ENCODE measurements at places on chromosomes 6 and 20.

GRCh38 chr6:11595903-11596302 lies 58.4 kb downstream of the TMEM170B start:
- DNase-seq: no peak

DNA sequence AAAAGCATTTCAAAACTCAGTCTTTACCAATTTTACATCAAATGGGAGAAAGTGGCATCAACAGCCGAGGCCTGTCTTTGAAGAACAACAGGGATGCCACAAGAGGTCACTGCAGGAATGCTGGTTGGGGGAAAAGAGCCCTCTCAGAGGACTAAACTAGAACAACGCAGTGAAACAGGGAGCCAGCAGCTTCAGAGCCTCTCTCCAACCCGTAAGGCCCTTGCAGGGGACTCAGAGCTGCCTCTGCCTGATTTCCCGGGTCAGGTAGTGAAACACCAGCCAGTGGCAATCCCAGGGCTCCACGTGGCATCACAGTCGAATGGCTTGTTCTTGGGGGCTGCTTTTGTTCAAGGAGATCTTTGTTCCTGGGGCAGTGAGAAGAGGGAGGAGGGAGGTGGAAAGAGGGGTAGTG lies 55.0 kb upstream of the KCNK16 start:
- DNase-seq: no peak

DNA sequence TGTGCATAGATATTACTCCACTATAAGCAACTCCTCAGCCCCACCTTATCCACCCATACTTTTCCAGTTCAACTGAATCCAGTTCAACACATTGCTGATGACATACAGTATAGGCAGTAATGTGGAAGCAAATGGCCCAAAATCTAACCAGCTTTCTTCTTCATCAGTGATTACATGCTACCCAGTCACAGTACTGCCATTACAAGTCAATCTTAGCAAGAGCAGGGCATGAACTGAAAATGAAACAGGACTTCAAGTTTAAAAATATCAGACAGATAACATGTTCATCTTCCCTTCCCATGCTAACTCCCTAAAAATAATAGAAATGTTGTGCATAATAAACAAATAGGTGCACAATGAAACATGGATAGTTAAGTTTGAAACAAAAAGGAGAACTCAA lies 19.2 kb downstream of the RRAGD start:
- DNase-seq: no peak

- no peak for DNase-seq
These were observed 172.9 kb downstream of the ADGRG6 start for GRCh38 chr6:142474531-142475289.

DNA sequence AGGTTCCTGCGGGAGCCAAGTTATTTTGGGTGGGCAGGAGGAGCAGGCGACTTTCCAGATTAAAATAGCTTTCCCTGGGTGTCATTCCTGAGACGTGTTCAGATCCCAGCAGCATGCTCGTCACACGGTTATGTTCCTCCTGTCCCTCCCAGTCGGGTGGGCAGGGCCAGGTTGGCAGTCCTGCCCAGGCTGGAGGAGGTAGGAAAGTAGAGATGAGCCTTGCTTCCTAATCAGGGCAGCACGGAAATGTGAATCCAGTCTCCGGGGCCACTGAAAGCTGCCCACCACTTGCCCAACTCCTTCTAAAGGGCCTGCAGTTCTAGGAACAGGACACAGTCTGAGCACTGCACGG lies 137.0 kb downstream of the MRPL14 start:
- no peak for DNase-seq

GRCh38 chr6:20722455-20722854 lies 188.2 kb downstream of the CDKAL1 start:
- DNase-seq: no peak

GRCh38 chr6:6080975-6081374 lies 74.2 kb upstream of the NRN1 start:
- no peak for DNase-seq

DNA sequence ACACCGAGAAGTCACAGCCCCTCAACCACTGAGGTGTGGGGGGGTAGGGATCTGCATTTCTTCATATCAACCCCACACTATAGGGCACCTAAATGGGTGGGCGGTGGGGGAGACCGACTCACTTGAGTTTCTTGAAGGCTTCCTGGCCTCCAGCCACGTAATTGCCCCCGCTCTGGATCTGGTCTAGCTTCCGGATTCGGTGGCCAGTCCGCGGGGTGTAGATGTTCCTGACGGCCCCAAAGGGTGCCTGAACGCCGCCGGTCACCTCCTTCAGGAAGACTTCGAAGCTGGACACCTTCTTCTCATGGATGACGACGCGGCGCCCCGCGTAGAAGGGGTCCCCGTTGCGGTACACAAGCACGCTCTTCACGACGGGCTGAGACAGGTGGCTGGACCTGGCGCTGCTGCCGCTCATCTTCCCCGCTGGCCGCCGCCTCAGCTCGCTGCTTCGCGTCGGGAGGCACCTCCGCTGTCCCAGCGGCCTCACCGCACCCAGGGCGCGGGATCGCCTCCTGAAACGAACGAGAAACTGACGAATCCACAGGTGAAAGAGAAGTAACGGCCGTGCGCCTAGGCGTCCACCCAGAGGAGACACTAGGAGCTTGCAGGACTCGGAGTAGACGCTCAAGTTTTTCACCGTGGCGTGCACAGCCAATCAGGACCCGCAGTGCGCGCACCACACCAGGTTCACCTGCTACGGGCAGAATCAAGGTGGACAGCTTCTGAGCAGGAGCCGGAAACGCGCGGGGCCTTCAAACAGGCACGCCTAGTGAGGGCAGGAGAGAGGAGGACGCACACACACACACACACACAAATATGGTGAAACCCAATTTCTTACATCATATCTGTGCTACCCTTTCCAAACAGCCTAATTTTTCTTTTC lies at the start of gene DCDC2:
Gene DCDC2 (minus strand): TSS at position 724 of the 883 bp plus-strand sequence. CDS start 309 bp downstream, at position 415.
- no peak for DNase-seq

Measured in stimulated activated CD8-positive, alpha-beta memory T cell treated with anti-CD3 and anti-CD28 coated beads, Interleukin-7, amount 100 ng/mL, for 24 hours (primary cell).